ENCODE measurements at places on chromosomes 7 and 10.
A peak's percentile ranks its signal among the peaks of the same experiment; 100 is the strongest.

GRCh38 chr7:16695621-16696237 is 49.7 kb downstream of the BZW2 start:
- peak; percentile 39 for DNase-seq

GRCh38 chr10:11150879-11151415 is 133.3 kb downstream of the CELF2 start:
- no peak for DNase-seq

DNA sequence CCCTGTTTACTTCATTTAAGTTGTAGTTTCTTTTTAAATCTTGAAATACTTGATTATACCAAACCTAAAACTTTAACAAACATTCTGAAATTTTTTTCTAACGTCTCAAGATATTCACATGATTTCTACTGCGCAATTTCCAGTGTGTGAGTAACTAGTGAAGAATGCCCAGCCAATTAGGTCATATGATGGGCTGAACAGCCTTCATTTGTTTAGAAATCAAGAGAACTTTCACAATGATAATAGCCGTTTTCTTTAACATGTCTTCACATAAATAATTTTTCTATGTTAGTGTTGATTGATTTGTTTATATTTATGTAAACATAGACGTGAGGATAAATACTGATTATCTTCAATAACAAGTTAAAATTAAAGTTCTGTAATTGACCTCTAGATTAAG is 21.8 kb downstream of the STAM start:
- peak; percentile 90 for DNase-seq

DNA sequence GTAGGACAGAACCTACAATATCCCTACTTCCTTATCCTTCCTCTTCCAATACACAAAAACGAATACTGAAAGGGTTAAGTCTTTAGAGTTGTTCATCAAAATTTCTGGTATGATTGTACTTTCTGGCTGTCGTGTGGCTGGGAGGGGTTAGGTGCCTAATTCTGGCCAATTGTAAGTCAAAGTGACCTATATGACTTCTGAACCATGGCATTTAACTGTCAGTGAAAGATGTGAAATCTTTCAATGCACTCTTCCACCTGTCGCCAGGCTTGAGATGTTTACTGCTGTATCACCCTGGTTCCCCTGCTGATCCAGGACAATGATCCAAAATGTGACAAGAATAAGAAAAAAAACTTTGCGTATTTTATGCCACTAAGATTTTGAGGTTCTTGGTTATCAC is 20.8 kb downstream of the EPC1 start:
- no peak for DNase-seq
